ENCODE measurements at places on chromosomes 12 and 14. TPM values are rescaled to one million over a fixed set of nuclear protein-coding genes. Genes with fewer than 3 reads are reported as not detected.

KIF5A gene
- total RNA-seq: 1.2 TPM

KLHDC1 gene
- total RNA-seq: 4.1 TPM

SYT1 gene
- 0.49 TPM for total RNA-seq

CNTN1 gene
- total RNA-seq: 34.2 TPM

CACNA2D4 gene
- total RNA-seq: 2.3 TPM

HNF1A gene
- total RNA-seq: 0.23 TPM

PTPRB gene
- 7.0 TPM for total RNA-seq

MEG3 gene
- 9.5 TPM for total RNA-seq

PPM1H gene
- total RNA-seq: 1.1 TPM

AHNAK2 gene
- total RNA-seq: 950 TPM

DNA sequence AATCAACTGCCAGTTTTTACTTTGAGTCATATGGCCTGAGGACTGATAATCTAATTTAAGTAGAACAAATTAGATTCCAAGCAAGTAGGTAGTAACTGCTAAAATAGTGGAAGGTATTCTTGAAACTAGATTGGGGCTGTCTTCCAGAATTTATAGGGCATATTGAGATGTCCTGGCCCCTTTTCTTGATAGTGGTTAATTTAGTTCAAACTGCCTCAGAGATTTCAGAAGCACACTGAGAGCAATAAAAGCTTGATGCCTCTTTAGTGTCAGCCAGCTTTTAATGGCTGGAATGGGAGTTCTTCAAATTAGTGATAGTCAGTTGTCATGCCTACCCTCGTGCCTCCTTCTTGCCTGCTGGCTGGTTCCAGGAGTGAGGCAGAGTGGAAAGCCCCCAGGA lies 120.5 kb downstream of the AKAP6 start:
- DNase-seq: no peak

DNA sequence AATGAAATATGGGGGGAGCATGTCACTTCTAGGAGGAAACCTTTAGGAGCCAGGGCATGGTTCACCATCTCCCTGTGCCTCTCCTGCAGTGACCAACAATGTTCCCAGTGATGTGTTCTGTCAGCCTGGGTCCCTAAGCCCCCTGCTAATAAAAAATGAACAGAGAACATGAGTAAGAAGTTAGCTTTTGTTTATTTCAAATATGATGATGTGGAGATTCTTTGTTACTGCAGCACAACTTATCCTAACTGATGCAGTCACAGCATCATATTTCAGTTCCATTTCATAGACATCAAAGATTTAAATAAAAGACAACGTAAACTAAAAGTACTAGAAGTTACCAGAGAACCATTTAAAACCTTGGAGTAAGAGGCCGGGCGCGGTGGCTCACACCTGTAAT lies 43.9 kb downstream of the SERPINA3 start:
- no peak for DNase-seq

DNA sequence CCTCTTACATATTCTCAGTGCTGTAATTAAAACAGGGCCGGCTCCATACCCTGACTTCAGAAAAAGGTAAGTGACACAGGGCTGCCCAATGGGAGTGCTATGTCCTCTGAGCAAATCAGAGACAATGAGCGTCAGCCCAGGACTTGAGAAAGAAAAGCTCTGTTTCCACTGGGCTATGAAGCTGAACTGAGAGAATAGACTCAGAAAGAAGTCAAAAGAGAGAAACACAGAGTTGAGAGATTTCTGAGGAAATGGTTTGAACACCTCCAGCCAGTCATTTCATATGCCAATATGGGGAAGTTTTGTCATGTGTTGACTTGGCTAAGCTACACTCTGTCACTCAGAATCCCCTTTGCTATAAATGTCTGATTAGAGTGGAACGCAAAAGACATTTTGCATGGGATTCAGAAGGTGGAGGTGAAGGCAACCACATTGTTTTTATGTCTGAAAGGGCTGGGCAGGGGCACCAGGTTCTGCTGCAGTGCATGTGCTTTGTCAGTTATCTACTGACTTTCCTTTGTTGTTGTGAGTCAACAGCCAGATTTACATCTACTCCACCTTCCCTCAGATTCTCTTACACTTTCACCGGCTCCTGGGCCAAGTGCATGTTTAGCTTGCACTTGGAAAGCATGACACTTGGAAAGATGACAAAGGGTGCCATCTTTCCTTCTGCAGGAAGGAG lies 313.3 kb downstream of the DUSP6 start:
- DNase-seq: no peak

GRCh38 chr14:101953151-101953550 lies 11.2 kb upstream of the DYNC1H1 start:
- no peak for DNase-seq

DNA sequence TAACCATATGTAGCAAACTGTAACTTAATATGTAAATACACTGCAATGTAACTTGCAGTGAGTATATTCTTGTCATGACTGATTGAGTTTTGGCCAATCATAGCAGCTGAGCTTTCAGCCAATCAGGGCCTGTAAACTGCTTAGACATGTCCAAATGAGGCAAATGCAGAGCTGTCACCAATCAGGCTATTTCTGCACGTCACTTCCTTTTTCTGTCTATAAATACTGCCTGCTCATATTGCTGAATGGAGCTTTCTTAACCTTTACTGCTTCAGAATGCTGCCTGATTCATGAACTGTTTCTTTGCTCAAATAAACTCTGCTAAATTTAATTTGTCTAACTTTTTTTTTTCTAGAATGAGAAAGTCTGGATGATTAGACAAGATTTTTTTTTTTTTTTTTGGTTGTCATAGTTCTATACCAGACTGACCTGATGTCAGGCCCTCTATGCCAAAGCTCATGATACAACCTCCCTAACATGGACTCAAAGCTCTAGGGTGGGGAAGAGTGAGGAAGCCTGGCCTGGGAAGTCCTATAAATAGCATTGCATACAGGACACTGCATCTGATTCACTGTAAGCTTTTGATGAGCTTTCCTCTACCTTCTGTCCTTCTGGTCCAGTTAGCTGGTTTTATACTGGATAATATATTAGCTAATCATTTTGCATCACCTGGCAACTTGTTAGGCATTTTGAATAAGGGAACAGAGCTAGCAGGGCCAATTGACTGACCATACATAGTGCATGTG lies 12.0 kb downstream of the MGP start:
- no peak for DNase-seq

DNA sequence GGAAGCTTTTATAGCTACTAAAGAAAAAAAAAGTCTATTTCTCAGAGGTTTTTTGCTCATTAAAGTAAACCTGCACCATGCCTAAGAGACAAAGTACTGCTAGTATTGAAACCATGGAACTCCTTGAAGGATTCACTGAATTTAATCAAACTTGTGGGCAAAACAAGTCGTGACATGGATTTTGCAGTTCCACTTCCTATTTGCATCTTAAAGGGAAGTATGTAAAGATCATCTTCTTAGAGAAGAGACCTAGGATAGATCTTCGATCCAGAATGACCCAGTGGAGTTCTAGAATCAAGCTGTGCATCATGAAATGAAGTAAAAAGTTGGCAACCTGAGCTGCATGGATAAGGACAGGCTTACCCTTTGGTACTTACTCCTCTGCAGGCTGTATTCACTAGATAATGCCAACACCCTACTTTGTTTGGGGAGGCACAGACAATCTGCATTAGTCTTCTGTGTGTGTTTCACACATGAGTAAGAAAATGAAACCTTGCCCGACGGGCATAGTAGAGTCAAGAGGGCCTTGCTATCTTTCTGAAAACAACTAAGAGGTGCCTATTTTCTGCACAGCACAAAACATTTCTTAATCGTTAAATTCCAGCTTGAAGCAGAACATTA lies 1.9 kb downstream of the GNG2 start:
- DNase-seq: no peak

DNA sequence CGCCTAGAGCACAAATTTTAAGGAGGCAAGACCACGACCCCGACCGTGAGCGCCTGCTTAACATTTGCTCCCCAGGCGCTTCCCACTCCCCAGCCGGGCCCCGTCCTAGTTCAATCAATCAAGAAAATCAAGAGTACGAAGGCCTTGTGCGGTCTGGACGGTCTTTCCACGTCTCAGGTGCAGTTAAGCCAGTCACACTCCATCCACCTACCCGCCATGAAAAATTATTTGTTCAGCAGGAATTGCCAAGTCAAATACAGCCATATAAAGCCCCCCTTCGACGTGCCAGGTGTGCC lies 603 bp upstream of the LRR1 start:
- DNase-seq: no peak

GRCh38 chr14:87784386-87784785 lies 208.6 kb downstream of the GALC start:
- no peak for DNase-seq

- DNase-seq: no peak
Measured at GRCh38 chr12:118456741-118457140, 80.4 kb downstream of the SUDS3 start.
